Upper lobe of right lung (tissue), 1 donor: ENCODE measurements at places on chromosomes 12 and 14. TPM values are rescaled to one million over a fixed set of nuclear protein-coding genes. Genes with fewer than 3 reads are reported as not detected.

TGM1 gene
- 12.3 TPM for total RNA-seq

BCL11B gene
- 2.4 TPM for total RNA-seq

TAS2R19 gene
- total RNA-seq = 3.2 TPM

KLRK1 gene
- 8.1 TPM for total RNA-seq

TMEM132C gene
- total RNA-seq = 0.64 TPM

KCNMB4 gene
- 6.0 TPM for total RNA-seq

DNAI7 gene
- 0.49 TPM for total RNA-seq

EPS8 gene
- total RNA-seq = 58.2 TPM

GLIPR1L1 gene
- not detected for total RNA-seq

ALDH1L2 gene
- total RNA-seq = 5.0 TPM
